ENCODE measurements at places on chromosomes 6 and 20. TPM values are rescaled to one million over a fixed set of nuclear protein-coding genes. Genes with fewer than 3 reads are reported as not detected.

The CCM2L gene
- not detected for total RNA-seq

The HFE gene
- 4.2 TPM for total RNA-seq

The REM1 gene
- not detected for total RNA-seq

The SNX21 gene
- total RNA-seq, result 2.6 TPM

The IMPG1 gene
- not detected for total RNA-seq

The GTSF1L gene
- total RNA-seq, result not detected

The TULP4 gene
- total RNA-seq, result 85.9 TPM
